ENCODE measurements at places on chromosomes 3 and 15.

GRCh38 chr3:3629911-3630310 is 169.3 kb upstream of the LRRN1 start:
- DNase-seq = no peak

- DNase-seq = no peak
Observed at GRCh38 chr15:83413054-83413719, 34.0 kb upstream of the SH3GL3 start.

DNA sequence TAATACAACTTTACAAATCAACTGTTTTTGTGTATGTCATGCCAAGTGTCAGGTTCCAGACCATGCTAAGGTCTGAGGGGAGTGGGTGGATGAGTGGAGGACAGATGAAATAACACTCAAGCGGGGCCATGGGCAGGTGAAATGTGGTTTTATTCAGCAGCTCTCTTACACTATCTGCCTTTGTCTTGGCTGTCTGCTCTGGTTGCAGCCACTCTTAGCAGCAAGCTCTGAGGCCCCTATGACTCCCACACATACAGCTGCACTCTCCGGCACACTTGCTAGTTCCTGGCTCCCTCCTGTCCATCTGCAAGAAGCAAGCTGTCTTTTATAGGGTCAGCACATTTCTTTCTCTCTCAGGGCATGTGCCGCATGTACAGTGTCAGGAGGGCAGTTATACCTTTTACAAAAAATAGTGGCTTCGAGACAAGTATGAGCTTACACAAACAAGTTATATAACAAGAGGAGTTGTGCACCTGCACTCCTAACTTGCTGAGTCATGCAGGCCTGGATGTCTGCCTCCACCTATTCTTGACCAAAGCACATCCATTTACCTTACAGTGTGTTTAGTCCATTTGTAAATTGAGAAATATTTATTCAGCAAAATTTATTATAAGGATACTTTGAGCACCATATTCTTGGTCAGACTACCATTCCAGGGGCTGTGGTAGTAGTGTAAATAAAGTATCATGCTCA is 683.7 kb upstream of the CBLB start:
- no peak for DNase-seq

DNA sequence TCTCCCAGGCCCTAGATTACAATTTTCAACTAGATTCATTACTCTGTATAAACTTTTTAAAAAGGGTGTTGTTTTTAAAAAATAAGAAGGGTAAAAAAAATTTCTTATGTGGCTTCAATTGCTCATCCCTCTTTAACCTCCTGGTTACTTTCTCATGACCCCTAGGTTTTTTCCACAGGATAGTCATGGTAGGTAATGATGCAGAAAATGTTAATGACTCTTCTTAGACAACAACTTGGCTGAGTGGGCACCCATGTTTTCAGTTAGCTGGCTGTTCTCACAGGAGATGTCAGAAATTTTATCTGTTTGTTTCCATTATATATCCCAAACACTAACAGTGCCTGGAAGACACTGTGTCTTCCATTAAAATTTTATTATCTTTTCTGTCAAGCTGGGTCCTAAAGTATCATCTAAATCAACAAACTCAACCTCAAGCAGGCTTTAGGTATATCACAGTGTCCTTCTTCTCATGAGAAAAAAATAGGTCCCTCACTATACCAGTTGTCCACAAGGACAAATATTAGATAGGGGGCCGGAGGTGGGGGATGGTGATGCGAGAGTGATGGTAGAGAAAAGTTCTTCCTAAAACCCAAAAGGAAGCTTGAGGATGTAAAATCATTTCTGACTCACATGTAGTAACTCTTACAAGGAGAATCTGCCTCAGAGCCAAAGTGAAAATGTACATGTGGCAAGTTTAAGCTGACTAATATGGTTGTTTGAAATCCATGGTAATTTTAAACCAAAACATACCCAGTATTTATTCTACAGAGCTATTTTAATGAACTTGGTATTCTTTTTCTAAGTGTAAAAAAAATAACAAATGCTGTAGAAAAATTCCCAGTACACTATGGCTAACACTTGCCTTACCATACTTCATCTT is 43.3 kb downstream of the PLOD2 start:
- DNase-seq = no peak
